Stimulated activated CD8-positive, alpha-beta memory T cell treated with anti-CD3 and anti-CD28 coated beads, Interleukin-2, amount 100 ng/mL, for 48 hours (primary cell): ENCODE measurements at places on chromosomes 12 and 14.

DNA sequence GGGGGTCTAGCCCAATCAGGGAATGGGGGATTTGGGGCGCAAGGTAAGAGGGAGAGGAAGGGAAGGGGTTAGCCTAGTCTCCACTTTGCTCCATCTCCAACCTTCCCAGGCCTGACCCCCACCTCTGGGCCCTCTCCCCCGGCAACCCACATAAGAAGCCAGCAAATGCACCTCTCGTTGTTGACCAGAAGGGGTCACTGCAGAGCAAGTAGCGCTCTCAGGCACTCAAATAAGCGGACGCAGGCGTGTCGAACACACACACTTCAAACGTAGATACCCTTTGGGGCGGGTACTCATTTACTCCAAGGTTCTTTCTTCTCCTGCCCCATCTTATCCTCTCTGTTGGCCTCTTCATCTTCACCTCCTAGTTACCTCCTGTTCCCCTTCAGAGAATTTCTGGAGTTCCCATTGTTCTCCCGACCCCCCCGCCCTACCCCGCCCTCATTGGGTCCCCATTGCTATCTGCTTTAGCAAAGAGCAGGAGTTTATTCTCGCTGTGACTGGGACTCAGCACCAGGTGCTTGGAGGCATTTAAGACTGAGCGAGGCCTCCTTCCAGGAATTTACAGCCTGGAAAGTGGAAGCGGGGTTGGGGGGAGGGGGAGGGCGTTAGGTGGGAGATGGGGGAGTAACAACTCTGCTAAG, 1.5 kb upstream of the SRRM4 start:
- no peak for DNase-seq

DNA sequence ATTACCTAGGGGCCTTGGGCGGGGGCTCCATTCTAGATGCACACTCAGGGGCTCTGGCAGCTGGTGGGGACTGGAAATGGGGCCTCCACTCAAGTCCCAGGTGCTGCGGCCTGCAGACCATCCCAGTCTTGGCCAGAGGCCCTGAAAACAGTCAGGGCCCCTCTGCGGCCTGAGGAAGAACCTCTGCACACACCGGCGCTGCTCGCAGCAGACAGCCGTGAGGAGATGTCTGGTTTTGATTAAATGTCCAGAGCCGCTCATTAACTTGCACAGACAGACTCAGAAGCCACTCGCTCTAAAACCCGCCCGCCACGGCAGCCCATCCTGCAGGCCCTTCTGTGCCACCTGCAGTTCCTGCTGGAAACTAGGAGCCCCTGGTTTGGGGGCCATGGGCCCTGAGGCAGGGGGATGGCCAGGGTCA, 36.4 kb upstream of the NCOR2 start:
- DNase-seq, result no peak

- no peak for DNase-seq
Measured at GRCh38 chr14:71749613-71750238, 182.5 kb upstream of the RGS6 start.

GRCh38 chr12:64737539-64737938, 21.7 kb downstream of the GNS start:
- no peak for DNase-seq

DNA sequence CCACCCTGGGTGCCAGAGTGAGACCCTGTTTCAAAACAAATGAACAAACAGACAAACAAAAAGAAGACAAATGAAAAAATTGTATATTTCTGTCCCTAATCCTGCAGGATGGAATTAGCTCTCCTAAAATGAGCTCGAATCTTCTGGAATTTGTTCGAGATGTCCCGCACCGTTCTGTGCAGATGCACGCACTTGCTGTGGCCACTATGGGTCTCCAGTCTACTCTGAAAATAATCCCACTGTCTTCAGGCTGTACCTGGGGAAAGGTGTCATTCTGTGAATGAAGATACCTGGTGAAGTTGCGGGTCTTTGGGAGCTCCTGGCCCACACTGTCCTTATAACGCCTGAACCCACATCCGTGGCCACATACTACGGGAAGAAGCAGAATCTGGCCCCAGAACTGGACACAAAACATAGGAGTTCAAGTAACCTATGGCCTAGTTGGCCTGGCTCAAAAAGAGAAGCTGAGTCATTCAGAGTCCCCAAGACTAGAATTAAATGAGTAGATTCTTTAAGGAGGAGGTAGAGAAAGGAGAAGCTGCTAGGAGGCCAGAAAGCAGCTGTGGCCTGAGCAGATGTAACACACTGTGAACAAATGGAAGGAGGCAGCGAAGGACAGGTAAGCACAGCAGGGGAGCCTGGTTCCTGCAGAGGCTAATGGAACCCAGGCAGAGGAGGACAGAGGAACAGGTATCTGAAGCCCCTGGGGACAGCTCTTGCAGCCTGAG, 108.6 kb downstream of the FOXN3 start:
- DNase-seq, result no peak

DNA sequence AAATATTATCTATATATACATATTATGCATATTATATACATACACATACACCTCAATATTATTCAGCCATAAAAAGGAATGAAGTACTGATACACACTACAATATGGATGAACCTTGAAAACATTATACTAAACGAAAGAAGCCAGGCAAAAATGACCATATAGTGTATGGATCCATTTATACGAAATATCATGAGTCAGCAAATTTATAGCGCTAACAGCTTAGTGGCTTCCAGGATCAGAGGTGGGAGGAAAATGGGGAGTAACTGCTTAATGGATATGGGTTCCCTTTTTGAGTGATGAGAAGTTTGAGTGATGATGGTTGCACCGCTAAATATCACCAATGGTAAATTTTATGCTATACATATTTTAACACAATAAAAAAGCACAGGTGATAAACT, 32.7 kb downstream of the PTGER2 start:
- DNase-seq, result no peak

- peak; percentile 99 for DNase-seq
Measured at GRCh38 chr12:57520053-57520818, at the start of gene DDIT3. DDIT3 (minus strand) TSS chr12:57520514; CDS start chr12:57517406, 3,108 bp downstream.

DNA sequence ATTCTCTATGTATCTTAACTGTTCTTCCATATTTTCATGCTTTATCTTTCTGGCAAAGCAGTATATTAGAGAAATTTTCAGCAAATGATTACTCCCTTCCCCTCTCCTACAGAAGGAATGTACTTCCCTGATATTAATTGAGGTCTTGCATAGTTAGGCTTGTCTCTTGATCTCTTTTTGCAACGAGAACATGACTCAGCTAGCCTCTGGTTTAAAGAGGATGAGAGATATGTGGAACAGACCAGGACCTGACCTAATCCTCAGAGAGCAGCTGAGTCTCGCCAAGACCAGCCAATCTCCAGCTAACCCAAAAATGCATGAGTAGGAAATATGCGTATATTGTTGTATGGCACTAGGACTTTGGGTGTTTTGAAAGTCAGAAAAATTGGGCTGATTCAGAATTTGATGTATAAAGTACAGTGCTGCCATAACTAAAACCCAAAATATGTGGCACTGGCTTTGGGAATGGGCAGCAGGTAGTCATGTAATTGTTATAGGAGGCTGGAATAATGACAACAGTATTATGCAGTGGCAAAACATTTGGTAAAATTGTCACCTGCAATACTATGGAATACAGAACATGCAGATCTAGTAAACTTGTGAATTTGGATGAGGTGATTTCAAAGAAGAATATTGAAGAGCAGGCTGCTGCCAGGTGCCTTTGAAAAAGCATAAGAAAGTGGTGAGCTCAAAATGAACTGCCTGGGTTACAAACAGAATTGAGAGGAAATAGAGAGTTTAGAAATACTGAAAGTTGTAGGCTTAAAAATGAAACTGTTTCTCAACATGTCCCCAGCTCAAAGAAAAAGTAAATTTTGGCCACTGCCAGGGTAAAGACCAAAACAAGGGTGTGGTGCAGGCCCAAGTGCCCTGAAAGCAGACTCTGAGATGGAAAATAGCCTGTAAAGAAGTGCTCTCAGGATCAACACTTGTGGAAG, 9.3 kb upstream of the USP15 start:
- no peak for DNase-seq

GRCh38 chr14:68780358-68781160, 12.3 kb downstream of the ZFP36L1 start:
- no peak for DNase-seq

DNA sequence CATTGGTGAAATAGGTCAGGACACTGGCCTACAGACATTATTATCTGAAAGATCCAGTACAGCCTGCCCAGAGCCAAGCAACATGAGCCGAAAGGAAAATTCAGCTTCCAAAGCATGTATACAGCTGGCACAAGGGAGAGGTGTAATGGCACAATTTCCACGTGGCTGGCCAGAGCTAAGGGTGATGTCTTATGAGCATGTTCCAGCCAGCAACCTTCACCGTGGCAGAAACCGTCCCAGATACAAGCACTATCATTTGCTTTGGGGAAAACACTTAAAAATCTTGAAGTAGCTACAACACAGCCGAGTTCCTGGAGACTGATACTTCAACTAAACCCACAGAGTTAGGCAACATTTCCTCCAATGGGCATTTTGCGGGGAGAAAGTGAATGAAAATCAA, 44.5 kb downstream of the CORO1C start:
- no peak for DNase-seq

- no peak for DNase-seq
Measured at GRCh38 chr12:82426586-82426985, 68.3 kb downstream of the METTL25 start.

DNA sequence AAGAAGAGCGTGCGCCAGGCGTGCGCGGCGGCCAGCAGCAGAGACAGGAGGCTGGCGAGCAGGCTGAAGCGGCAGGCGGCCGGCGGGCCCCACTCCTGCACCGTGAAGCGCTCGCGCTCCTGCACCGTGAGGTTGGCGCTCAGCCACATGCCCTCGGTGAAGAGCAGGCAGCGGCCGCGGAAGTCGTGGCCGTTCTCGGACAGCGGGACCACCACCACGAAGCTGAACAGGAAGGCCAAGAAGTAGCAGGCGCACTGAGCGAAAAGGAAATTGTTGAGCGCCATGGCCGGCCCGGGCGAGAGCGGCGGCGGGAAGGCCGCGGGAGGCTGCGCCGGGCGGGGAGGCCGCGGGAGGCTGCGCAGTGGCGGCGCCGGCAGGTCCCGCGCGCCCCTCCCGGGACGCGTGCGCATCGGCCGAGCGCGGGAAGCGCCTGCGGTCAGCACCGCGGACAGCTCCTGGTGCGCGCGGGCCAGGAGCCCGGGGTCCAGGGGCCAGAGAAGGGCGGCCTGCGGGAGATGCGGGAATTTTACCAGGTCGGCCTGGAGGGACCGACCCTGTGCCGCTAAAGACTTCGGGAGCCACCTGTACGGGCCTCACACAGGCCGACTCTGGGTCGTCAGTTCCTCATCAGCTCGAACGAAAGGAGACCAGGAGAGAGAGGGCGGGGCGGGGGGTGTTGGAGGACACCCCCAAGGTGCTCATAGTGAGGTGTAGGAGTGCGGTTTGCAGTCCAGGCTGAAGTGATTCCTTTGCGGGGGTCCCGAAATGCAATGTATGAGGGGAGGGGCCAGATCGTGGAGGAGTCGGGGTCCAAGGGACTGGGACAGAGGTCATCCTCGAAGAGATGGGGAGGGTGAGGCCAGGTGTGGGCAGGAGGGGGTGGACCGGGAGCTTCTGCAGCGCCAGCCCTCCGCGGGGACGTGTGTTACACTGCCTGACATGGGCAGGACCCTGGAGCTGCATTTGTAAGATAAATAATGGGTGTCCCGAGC, at the start of gene TMEM179:
TSS of gene TMEM179 (minus strand) at position 315 of the 992 bp plus-strand sequence. CDS start at position 284, 31 bp downstream.
- DNase-seq, result no peak

DNA sequence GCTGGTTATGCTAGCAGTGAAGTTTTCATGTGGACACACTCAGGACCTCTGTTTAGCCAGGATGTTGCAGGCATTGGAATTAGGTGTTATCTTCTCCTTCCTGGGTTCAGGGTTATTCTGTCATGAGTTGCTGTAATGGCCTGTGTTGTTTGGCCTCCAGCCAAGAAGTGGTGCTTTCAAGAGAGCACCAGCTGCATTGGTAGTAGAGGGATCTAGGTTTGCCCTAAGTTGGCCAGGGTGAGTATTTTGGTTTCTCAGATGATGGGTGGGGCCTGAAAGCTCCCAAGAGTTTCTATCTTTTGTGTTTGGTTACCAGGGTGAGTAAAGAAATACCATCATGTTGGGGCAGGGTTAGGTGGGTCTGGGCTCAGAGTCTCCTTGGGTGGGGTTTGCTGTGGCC, 2.7 kb upstream of the GZMH start:
- DNase-seq, result no peak

DNA sequence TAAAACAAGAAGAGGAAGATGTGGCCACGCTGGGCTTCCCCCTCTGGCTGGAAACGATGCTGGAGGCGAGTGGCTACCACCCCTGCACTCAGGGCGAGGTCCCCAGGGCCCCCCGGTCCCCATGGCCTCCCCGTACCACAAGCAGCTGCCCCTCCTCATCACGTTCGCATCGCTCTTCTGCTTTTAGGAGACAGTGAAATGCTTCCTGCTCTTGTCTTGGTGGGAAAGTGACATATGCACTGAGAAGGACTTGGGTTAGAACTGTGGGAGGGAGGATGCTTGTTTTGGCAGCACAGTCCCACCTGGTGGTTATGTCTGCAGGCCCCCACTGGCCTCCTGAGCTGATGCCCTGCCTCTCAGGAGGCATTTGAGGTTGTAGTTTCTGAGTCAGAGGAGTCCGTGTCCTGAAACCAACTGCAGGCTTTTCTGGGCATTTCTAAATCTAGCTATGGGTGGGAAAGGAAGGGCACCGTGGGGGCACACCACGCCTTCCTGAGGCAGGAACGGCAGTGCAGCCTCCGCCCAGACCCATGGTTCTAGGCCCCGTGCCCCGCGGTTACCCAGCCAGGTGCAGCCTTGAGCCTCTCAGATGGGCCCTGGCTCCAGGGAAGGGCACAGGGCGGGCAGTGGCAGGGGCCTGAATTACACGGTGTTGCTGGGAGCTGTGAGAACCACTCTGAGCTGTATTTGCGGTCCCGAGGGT, 139.3 kb downstream of the ADGRD1 start:
- DNase-seq, result peak; percentile 17

GRCh38 chr14:70707138-70708038, 65.7 kb downstream of the TTC9 start:
- peak; percentile 6 for DNase-seq

GRCh38 chr12:77377116-77377515, 311.7 kb upstream of the E2F7 start:
- DNase-seq, result no peak

DNA sequence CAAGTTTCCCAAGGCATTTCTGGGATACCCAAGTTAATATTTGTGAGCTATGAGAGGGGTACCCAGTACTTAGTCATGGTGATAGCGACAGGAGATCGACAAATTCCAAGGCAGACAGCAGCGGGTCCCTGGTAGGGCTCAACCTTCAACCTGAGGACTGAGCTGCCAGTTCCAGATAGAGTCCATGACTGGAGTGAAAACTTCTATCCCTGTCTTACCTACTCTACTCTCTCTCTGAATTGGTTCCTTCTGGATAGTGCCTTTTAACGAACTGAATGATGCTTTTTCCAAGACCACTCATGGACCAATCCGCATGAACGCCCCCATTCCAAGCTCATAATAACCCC, 76.9 kb upstream of the ALG10 start:
- no peak for DNase-seq

- DNase-seq, result no peak
Measured at GRCh38 chr12:54016478-54016964, 7.7 kb downstream of the HOXC8 start.

GRCh38 chr12:76018672-76019071, 12.9 kb downstream of the PHLDA1 start:
- no peak for DNase-seq

GRCh38 chr12:52045794-52046199, 5.4 kb upstream of the NR4A1 start:
- DNase-seq, result no peak

GRCh38 chr14:80959496-80959895, 4.1 kb downstream of the TSHR start:
- no peak for DNase-seq

GRCh38 chr14:35218963-35219362, 73.2 kb upstream of the PSMA6 start:
- DNase-seq, result no peak
